ENCODE measurements at places on chromosomes 2 and 18.

DNA sequence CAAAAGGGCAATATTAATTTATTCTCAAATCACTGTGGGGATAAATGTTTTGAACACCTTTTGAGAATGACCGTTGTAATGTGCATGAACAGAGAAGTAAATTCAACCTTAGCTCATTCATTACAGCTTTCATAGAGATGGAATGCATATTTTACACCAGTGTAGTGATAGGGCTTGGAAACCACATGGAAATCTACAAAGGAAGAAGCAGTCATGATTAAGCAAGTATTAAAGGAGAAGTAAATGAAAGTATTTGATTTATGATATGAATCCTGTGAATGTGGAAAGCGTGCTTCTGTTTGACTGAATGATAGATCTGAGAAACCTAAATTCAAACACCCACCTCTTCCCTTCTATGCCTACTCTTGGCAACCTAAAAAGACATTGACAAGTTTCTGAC, 64.7 kb downstream of the CDH7 start:
- no peak for DNase-seq

GRCh38 chr2:134432435-134432883, 178.6 kb downstream of the MGAT5 start:
- DNase-seq, result no peak

- no peak for DNase-seq
Measured at GRCh38 chr2:6080932-6081753, 389.0 kb downstream of the SOX11 start.

DNA sequence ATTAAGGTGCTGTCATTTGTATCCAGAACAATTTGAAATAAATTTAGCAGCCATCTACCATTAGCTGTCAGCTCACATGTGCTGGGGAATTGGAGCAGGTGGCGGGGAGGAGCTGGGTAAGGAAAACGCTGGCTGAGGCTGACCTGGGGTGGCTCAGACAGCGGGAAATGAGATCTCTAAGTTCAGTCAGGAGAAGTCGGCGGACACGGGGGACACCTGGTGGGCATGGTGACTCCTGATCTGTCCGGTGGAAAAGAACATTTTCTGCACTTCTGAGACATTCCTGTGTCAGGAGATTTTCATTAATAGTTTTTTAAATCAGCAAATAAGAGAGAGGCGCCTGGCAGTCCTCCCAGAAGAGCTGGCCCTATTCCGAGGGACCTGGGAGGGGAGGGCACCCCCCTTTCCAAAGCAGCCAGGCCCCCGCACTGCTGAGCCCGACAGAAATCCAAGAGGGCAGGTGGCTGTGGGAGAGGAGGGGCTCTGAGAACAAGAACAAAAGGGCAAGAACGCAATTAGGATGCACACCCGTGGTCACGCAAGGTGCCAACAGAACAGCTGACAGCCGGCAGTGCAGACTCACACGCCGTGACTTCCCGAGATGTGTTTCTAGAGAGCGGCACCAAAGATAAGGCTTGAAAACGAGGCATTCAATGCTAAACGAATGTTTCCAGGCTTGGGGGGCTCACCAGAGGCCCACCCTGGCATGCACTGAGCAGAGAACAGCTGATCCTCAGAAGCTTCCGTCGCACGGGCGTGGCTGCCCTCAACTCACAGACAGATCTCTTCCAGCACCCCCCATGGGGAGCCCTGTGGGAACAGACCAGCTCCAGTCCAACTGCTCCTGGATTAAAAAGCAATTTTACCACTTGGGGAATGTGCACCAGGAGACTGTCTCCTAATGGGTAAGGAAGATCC, 26.4 kb downstream of the SLC66A2 start:
- DNase-seq, result no peak

- no peak for DNase-seq
Measured at GRCh38 chr2:169448865-169449264, 30.4 kb upstream of the BBS5 start.

GRCh38 chr2:101307503-101307902, 998 bp downstream of the RNF149 start:
- no peak for DNase-seq

- DNase-seq, result no peak
Measured at GRCh38 chr2:46827274-46828134, 88.1 kb downstream of the MCFD2 start.

- DNase-seq, result no peak
Measured at GRCh38 chr18:58567453-58568196, 61.3 kb downstream of the ALPK2 start.

DNA sequence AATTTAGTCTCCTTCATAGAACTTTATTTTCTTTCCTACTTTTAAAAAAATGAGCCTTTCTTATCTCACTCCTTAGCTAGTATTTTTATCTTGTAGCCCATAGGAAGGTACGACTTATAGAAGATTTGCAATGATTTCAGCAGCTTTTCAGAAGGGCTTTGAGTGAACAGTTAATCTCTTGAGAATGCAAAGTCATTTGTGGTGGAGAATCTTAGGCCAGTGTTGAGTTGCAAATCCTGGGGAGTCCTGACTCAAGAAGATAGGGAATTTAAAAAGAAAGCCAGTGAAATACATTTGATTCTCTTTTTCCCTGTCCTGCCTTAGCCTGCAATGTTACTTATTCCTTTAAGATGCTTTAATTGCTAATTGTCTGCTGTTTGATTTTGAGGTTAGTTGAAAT, 33.6 kb downstream of the LYPD6 start:
- DNase-seq, result no peak

GRCh38 chr2:241864168-241864849, 5.2 kb upstream of the RTP5 start:
- DNase-seq, result no peak

DNA sequence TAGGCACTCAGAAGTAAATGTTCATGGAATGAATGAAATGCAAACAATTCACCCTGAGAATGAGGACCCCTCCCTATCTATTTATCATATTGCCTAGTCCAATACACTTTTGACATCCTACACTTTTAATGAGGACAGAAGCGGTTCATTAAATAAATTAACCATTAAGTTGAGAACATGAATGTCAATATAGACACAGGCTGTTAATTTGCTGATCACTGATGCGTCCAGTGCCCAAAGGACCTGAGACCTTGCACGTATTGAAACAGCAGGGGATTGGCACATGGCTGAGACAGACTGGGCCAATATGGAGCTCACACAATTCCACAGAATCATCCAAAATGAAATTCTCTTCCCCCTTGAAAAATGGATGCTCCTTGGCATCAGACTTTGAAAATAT, 430.0 kb downstream of the SLC4A3 start:
- no peak for DNase-seq

- DNase-seq, result no peak
Measured at GRCh38 chr2:58701688-58702301, 460.7 kb upstream of the FANCL start.

DNA sequence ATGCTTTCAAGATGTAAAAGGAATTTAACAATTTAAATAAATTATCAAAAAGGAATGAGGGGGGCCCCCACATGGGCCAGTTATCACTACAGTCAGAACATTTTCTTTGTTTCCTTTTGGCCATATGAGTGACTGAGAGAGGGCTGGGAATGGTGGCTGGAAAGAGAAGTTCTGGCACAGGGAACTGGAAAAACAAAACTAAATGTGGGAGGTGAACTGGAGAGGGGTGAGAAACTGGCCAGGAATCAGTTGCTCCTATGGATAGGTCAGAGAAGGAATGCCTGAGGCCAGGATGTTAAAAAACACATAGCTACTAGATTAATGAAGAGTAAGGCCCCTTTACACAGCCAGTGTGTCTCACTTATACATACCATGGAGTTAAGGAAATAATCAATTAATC, 121.0 kb downstream of the RBMS1 start:
- no peak for DNase-seq

- DNase-seq, result no peak
Measured at GRCh38 chr2:217695033-217695520, 307.7 kb downstream of the TNS1 start.

DNA sequence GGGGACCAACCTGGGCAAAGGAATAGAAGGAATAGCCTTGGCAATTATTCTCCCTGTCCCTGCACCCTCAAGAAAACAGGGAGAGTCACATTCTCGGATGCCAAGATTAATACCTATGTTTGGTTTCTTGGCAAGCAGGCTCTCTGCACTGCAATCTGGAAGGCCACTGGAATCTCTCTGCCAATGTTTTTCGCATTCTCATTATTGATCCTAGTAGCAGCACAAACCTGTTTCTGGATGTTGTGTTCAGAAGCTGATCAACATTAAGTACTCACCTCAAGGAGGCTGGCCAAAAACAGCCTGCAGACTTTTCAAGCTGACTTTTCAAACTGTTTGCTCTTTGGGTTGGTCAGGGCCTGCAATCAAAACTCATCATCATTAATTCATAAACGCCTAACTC, 62.2 kb downstream of the CLHC1 start:
- no peak for DNase-seq

DNA sequence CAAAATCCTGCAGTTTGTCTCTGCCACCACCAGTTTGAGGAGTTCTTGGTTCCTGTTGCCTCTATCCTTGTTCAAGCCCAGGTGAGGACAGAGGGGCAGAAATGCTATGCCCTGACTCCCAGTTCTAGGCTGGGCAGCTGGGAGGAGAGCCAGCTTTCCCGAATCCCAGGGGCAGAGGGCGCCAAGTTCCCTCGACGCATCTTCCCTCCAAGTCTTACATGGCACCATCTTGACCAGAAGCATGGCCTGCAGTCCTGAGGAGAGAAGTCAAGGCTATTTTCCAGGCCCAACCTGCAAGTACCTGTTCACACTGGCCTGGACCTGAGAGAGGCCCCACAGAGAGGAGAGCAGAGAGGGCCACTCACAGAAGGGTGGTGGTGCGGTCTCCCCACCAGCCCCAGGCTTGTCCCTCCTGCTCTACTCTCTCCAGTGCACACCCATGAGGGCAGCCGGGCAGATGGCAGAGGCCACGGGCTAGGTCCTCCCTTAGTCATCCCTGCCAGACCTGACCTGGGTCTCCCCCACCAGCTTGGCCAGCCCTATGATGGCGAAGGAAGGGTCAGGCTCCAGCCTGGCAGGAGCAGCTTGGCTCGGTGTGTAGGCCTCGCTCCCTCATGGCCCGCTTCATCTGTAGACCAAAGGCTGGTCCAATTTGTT, 115.7 kb upstream of the MSTN start:
- no peak for DNase-seq

DNA sequence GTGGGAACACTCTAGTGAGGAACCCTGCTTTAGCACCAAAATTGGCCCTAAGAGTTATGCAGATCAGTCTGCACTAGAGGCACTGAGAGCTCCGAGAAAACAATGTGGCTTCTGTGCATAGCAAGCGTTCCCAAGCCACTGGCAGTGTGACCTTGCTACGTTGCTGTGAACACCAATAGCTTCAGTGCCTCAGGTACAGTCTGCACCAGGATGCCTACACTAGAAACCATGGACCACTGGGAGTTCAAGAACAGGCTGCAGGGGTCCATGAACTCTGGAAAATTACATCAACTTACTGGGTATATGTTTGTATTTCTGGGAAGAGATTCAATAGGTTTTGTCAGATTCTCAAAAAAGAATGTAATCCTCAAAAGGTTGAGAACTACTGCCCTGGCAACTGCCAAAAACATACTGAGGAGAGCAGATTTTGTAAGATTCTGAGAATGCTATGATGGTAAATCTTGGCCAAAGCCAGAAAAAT, 18.3 kb upstream of the SP3 start:
- DNase-seq, result no peak

DNA sequence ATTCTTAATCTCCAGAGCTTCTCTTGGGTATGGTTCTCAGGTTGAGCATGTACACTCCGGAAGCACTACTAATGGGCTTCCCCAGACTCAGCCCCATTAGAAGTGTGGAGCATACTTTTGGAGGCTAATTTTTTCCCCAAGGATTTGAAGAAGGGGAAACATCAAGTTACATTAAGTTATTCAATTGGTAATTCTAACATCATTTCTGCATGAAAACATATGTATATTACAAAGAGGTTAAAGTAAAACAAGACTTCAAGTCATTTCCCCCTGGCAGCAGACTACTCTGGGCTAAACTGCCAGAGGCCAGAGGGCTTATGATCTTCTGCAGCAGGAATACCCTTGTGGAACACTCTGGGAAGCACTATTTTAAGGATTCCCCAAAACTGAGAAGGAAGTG, 227.7 kb upstream of the STK17B start:
- DNase-seq, result no peak

DNA sequence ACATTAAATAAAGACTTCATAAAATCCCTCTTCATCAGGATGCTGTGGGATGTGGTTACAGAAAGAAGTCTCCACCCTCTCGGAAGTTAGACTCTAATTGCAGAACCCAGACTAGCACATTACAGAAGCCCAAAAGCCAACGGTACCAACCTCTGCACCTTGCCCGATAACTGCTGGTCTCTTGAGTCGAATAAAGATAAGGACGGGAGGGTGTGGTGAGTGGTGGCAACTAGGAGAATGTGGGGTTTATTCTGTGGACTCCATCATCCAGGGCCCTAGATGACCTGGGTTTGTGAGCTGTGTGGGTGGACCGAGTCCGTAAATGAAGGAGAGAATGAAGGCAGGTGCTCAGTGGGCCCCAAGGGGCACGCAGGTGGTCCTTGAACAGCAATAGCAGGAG, 462.8 kb upstream of the ID2 start:
- no peak for DNase-seq

- DNase-seq, result no peak
Measured at GRCh38 chr2:183564726-183565125, 440.5 kb downstream of the NUP35 start.

- DNase-seq, result no peak
Measured at GRCh38 chr2:46748121-46748520, 167.5 kb downstream of the MCFD2 start.

GRCh38 chr2:158101384-158101926, at the start of gene UPP2:
Gene UPP2, plus strand, starts transcription at chr2:158101876. Its CDS starts 188 bp downstream, at chr2:158102064.
- DNase-seq, result no peak

DNA sequence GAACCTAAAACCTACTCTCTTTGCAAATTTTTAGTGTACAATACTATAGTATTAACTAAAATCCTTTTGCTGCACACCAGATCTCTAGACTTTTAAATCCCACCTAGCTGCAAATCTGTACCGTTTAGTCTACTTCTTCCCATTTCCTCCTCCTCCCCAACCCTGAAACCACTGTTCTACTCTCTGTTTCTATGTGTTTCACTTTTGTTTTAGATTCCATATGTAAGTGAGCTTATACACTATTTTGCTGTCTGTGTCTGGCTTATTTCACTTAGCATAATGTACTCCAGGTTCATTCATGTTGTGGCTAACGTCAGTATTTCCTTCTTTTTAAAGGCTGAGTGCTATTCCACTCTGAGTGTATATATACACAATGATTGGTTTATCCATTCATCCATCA, 18.4 kb upstream of the DSC2 start:
- no peak for DNase-seq

GRCh38 chr2:217988014-217988839, 14.6 kb downstream of the TNS1 start:
- peak; percentile 33 for DNase-seq

- no peak for DNase-seq
Measured at GRCh38 chr18:46262856-46263255, 158.7 kb downstream of the HAUS1 start.

- DNase-seq, result no peak
Measured at GRCh38 chr18:79779700-79780190, 18.0 kb upstream of the KCNG2 start.

GRCh38 chr18:37489011-37489410, 76.6 kb downstream of the CELF4 start:
- no peak for DNase-seq

GRCh38 chr2:223647258-223647952, 45.2 kb upstream of the SCG2 start:
- no peak for DNase-seq
